ENCODE measurements at places on chromosomes 2 and 18.

- no peak for DNase-seq
Measured at GRCh38 chr2:239327536-239328350, 73.1 kb downstream of the HDAC4 start.

DNA sequence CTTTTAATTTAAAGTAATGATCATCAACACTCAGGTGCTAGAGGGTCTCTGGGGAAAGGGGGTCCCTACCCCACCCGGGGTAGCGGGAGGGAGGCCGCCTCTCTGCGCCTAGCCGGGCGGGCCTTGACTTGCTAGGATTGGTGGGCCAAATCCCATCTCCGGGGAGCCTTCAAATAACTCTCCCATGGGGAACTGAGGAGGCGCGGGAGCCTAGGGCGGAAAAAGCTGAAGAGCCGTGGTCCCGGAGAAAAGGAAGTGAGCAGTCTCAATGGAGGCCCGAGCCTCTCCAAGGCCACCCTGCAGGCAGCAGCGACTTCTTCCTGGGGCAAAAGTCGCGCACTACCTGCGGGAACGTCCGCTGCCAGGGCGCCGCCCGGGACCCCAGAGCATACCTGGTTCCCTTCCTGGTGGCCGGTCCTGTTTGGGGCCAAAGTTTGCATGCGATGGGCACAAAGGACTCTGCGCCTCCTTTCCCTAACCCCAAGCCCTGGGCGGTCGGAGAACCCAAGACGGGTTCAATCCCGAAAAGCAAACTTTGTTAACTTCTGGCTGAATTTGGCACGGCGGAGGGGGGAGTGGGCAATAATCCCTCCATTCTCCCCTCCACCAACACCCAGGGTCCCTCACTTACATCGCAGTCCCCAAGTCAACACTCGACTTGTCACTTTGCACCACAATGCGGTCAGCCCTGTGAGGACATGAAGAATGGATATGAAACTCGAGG, 13.6 kb downstream of the EN1 start:
- no peak for DNase-seq

- peak; percentile 42 for DNase-seq
Measured at GRCh38 chr2:120231974-120232635, 8.9 kb upstream of the TMEM185B start.

DNA sequence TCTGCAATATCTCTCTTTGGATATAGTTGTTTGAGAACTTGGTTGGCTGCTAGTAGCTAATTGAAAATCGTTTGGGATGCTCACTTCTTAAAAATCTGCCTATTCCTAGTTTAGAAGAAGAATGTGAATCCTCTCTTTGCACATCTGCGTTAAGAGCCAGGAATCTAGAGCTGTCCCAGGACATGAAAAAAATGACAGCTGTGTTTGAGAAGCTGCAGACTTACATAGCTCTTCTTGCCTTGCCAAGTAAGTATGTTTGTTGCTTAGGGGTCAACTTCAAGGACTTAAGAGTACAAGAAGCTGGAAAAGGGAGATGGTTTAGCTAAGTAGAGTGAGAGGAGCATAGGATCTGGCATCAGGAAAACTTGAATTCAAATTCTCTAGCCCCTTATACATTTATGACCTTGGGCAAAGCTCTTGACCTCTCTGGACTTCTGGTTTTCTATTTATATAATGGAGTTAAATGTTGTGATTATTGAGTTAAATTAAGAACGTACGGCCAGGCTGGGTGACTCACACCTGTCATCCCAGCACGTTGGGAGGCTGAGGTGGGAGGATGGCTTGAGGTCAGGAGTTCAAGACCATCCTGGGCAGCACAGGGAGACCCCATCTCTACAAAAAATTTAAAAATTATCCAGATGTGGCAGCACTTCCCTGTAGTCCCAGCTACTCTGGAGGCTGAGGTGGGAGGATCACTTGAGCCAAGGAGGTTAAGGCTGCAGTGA, 55.2 kb upstream of the STON1 start:
- DNase-seq, result no peak

GRCh38 chr2:188378371-188378950, 86.8 kb downstream of the GULP1 start:
- DNase-seq, result no peak

- DNase-seq, result no peak
Measured at GRCh38 chr2:220219371-220219770, 591.9 kb downstream of the SLC4A3 start.

- DNase-seq, result no peak
Measured at GRCh38 chr18:39871961-39872360, 2083.1 kb upstream of the PIK3C3 start.

- DNase-seq, result no peak
Measured at GRCh38 chr2:70726947-70727725, 40.9 kb downstream of the ADD2 start.

DNA sequence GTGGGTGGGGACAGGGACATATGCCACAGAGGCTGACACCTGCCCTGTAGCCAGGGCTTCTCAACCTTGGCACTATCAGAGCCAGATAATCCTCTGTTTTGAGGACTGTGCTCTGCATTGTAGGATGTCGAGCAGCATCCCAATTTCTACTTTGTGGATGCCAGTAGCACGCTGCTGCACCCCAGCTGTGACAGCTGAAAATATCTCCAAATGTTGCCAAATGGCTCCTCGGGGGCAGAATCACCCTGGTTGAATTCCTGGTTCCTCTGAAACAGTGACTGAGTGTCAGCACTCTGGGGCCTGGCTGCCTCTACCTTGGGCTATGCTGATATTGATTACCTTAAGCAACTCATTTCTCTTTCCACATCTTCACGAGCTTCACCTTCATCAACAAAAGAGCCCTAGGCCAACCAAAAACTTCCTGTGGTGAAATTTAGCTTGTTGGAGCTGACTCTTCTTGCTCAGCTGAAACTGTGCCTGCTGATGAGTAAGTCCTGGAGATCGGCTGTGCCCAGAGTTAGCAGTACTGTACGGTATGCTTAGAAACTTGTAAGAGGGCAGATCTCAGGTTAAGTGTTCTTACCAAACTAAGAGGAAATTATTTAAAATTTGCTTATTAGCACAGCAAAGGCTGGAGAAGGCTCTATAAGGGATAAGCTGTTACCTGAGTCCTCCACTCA, 138.1 kb downstream of the SEPTIN10 start:
- no peak for DNase-seq

GRCh38 chr2:85770369-85770768, 16.6 kb downstream of the ATOH8 start:
- no peak for DNase-seq

- DNase-seq, result no peak
Measured at GRCh38 chr2:85777441-85777861, 23.7 kb downstream of the ATOH8 start.

GRCh38 chr2:120308038-120308910, 37.7 kb upstream of the INHBB start:
- DNase-seq, result no peak

DNA sequence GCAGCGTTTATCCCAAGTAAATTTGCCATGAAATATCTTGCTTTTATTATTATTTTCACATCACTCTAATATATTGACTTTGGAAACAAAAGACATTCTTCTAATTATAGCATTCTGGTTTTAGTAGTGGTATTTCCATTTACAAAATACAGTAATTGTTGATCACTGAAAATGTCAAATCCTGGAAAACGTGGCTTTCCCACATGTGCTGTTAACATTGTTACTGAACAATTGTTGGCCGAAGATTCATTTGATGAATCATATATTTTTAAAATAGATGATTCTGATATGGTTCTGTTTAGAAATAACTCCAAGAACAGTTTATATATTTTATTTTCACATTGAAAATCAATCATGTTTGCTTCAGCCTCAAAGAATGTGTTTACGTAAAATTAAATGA, 32.9 kb downstream of the SP140 start:
- no peak for DNase-seq

DNA sequence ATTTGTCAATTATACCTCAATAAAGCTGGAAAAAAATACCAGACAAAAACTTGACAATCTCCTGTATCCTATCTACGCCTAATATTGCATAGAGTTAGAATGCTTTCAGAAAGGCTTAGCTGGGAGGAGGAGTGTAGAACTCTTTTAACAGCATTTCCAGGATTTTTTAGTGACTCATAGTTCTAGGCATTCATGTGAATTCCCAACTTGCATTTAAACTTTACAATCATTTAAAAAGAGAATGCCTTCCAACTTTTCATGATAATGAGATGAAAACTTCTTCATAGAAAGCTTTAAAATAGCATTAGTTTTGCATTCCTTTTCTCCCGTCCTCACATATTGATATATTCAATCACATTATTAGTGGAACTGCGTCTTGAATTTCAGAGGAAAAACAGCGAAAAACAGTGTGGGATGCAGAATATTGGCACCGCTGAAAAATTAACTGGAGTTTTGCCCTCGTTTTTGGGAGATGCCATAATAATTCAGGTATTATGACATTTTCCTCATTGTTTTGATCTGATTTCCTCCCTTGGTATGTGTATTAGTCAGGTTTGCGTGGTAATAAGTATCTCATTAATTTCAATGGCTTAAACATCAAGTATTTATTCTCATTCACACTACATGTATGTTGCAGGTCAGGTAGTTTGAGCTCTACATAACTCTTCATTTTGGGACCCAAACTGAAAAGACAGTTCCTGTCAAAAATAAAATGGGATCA, 293.2 kb upstream of the FIGN start:
- DNase-seq, result no peak

GRCh38 chr2:128404709-128405466, 86.2 kb upstream of the HS6ST1 start:
- no peak for DNase-seq

- DNase-seq, result no peak
Measured at GRCh38 chr18:44392933-44393332, 287.8 kb upstream of the SETBP1 start.

DNA sequence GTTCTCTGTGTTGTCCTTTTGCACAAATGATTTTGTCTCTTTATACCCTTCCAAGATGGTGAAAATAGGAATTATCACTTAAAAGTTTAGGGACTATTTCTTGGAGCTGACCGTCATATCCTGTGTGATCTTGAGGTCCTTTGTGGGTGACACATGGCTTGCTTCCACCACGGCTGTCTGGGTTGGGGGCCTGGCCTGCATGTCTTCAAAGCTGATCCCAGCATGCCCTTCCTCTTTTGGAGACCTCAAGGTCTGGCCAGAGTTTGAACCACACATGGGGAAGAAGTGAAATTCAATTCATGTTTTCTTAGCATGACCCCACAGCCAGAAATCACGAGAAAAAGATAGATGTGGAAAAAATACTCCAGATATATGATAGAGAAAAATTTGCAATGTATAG, 14.0 kb downstream of the SFTPB start:
- no peak for DNase-seq

DNA sequence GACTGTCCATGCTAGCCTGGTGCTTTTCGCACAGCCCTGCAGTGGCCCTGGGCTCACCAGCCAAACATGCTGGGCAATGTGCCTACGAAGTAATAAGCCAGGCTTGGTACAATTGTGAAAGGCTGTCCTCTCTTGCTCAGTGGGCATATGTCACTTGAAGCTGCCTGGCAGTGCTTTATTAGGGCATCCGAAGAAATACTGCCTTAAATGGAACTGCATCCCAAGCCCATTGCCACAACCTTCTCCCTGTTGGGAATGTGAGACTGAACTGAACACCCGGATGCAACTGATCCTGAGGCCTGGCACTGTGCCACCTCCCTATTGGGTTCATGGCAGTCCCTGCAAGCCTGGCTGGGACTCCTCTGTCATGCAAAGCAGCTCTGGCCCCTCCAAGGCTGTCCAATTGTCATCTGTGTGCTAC, 15.9 kb downstream of the CAPG start:
- no peak for DNase-seq

- DNase-seq, result no peak
Measured at GRCh38 chr18:34884436-34884835, 156.8 kb upstream of the MAPRE2 start.

DNA sequence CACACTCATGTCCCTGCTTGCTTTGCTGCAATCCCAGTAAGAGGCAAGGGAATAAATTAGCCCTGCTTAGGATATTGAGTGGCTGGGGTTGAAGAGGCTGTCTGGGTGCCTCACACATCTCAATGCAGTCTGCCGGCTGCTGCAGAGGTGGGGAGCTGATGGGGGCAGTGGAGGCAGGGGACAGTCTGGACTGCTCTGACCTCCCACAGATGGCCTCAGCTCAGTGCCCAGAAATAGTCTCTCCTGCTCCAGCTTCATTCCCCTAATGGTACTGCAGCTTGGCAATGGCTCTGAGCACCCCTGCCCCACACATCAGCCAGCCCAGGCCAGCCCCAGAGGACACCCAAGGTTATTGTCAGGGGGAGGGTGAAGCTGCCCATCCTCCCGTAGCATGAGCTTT, 21.5 kb upstream of the TNS1 start:
- DNase-seq, result no peak

- DNase-seq, result no peak
Measured at GRCh38 chr2:143824791-143825190, 695.1 kb downstream of the ZEB2 start.

DNA sequence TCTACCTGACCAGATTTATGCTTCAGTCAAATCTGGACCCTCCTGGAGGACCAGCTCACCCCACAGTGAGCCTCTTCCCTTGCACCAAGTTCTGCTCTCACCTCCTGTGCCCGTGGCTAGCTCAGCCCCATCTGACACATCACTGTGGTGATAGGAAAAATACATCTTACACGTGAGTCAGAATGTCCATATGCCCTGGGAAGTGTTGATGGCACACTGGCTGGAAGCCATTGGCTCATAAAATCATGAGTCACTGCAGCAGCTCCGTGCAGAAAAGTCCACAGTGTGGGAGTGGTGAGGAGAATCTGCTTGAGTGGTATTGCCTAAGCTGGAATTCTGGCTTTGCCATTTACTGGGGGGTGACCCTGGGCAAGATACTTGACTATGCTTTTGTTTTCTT, 42.6 kb upstream of the RAPGEF4 start:
- DNase-seq, result peak; percentile 21

GRCh38 chr2:211408483-211408891, 852.1 kb downstream of the CPS1 start:
- DNase-seq, result no peak

- no peak for DNase-seq
Measured at GRCh38 chr18:23718731-23719130, 29.5 kb downstream of the LAMA3 start.

GRCh38 chr2:61177727-61178549, 15.9 kb downstream of the C2orf74 start:
- DNase-seq, result no peak

DNA sequence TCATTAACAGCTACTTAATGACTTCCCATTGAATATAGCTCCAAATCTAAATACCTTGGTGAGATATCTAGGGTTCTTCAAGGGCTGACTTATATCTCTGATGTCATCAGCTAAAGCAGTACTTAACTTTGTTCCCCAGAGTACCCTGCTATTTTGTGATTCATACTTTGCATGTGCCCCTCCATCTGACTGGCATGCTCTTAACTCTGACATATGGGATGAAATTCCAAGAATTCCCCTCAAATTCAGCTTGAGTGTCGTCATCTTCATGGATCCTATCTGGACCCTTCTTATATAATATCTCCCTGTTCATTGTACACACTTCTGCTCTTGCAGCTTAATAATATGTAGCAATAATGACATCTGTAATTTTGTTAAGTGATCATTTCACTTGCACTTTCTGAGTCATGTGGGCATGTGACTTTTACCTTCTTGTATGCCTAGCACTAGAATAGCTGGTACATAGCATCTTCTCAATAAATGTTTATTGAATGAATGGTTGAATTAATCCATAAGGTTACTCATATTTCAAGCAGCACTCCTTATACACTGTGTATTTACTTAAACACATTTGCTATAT, 172.9 kb downstream of the WDR7 start:
- no peak for DNase-seq

- no peak for DNase-seq
Measured at GRCh38 chr18:71221405-71221804, 932.6 kb downstream of the SOCS6 start.

GRCh38 chr18:78538669-78539440, 440.8 kb upstream of the SALL3 start:
- no peak for DNase-seq

Data from NK-92 treated with Interleukin-12 subunit alpha and Interleukin-12 subunit beta, amount 100 ng/mL, for 24 hours (cell line).